ENCODE measurements at places on chromosomes 12 and 14.

DNA sequence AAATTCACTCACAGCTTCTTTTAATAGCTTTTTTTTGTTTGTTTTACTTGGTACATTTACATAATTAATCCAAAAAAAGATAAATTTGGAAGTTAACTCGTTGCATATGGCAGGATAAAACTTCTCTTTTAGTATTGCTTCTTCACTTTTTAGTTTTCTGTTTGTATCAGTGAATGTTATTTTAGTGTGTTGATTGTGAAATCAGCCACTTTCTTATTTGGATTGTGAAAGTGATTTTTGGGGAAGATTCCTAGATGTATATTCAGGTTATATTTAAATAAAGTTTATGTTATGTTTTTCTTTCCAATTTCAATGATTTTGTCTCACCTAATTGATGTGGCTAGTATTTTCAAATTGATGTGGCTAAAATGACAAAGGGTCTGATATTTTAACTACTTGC, 693.9 kb upstream of the MGAT4C start:
- DNase-seq, result no peak

- DNase-seq, result no peak
Observed at GRCh38 chr12:29640589-29641345, 143.0 kb downstream of the TMTC1 start.

DNA sequence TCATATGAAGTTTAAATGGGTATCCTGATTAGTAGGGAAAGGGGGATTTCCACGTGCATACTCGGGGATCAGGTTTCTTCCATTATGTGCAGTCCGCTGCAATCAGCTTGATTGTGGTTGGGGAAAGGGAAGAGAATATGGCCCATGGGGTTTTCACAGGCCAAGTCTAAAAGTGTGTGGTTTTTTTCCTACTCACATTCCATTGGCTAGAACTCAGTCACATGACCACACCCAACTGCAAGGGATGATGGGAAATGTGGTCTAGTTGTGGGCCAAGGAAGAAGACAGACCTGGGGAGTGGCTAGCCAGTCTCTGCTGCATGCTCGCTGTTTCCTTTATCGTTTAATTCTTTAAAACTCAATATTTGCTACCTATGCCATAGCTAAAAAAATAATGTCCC, 105.1 kb downstream of the PRIMA1 start:
- peak; percentile 4 for DNase-seq

GRCh38 chr14:30468354-30468753, 90.6 kb upstream of the G2E3 start:
- no peak for DNase-seq

DNA sequence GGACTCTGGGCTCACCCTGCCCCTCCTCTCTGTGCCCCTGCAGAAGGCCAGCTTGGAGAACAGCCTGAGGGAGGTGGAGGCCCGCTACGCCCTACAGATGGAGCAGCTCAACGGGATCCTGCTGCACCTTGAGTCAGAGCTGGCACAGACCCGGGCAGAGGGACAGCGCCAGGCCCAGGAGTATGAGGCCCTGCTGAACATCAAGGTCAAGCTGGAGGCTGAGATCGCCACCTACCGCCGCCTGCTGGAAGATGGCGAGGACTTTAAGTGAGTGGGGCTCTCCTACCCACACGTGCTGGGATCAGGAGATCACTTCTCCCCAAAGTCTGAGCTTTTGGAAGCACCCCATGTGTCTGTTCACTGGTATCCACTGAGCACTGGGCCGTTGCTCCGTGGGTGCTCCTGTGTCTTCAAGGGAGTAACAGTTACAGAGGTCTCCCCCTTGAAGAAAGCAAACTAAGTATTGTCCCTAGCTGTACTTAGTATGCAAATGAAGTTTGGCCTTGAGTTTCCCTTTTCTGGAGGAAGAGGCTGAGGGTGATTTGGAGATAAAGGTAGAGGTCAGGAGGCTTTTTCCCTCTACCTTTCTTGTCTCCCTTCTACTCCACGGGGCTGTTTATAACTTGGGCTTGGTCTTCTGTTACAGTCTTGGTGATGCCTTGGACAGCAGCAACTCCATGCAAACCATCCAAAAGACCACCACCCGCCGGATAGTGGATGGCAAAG, 3.3 kb downstream of the KRT18 start:
- DNase-seq, result peak; percentile 23

- DNase-seq, result no peak
Observed at GRCh38 chr12:12197128-12197527, 69.7 kb downstream of the LRP6 start.

GRCh38 chr12:18483698-18484325, 222.5 kb downstream of the PIK3C2G start:
- no peak for DNase-seq

DNA sequence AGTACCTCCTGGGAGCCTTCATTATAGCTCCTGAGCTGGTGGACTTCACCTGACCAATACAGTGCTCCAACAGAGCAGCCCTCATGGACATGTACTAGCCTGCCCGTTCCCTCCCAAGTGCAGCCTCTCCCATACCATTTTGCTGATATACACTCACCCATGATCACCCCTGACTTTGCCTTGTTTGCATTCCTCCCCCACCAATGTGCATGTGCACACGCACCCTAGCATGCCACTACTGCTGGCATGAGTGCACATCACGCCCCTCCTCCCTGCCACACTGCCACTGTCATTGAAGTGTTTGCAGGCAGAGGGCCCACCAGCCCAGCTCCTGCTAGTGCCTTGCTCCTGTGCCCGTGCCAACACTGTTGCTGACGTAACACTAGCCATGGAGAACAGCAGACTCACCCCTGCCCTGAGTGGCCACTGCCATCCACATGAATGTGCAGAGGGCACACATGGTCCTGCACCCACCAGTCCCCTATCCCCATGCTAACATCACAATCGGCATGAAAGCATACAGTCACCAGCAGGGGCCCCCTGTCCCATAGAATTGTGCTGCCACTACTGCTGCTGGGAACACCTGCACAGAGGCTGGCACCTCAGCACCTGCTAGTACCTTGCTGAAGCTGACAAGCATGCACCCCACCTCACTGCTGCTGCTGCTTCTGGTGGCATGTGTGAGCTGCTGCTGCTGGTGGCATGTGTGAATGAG, 110.3 kb downstream of the SINHCAF start:
- DNase-seq, result no peak

- peak; percentile 22 for DNase-seq
Observed at GRCh38 chr14:24863968-24864684, 185.8 kb downstream of the STXBP6 start.

DNA sequence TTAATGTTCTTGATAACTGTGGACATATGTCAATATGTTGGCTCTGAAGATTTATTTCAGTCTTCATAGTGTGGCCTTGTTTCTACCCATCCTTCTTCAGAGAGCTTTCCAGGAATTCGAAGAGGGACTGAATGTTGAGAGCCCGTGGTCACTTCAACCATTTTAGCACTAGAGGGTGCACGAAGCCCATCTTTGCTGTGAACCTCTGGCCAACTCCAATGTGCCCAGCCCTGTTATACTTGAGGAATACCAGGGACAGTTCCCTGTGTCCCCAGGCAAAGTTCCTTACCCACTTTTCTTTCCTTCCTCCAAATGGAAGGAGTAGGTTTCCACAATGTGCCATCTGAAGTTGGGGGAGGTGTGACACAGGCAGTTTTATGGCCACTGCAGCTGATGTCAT, 603.5 kb downstream of the RPL10L start:
- DNase-seq, result no peak

DNA sequence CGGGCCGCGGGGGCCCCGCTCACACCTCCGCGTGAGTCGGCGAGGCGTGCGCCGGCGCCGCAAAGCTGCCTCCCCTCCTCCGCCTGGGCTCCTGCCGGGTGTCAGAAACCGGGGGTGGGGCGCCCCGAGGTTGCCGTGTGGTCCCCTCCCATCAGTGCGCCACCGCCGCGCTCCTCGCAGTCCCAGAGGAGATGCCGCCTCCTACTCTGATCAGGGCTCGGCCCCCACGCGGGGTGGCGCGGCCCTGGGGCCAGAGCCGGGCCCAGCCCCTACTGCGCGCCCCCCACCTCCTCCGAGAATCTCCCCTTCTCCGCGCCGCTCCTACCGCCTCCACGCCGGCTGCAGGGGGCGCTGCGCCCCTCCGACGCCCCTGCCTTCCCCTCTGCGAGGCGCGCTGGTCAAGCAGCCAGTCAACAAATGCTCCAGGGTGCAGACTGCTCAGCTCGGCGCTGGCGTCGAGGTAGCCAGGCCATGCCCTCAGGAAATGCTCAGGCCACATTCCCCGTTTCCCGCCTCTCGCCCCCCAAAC, 467 bp upstream of the JAG2 start:
- DNase-seq, result no peak

DNA sequence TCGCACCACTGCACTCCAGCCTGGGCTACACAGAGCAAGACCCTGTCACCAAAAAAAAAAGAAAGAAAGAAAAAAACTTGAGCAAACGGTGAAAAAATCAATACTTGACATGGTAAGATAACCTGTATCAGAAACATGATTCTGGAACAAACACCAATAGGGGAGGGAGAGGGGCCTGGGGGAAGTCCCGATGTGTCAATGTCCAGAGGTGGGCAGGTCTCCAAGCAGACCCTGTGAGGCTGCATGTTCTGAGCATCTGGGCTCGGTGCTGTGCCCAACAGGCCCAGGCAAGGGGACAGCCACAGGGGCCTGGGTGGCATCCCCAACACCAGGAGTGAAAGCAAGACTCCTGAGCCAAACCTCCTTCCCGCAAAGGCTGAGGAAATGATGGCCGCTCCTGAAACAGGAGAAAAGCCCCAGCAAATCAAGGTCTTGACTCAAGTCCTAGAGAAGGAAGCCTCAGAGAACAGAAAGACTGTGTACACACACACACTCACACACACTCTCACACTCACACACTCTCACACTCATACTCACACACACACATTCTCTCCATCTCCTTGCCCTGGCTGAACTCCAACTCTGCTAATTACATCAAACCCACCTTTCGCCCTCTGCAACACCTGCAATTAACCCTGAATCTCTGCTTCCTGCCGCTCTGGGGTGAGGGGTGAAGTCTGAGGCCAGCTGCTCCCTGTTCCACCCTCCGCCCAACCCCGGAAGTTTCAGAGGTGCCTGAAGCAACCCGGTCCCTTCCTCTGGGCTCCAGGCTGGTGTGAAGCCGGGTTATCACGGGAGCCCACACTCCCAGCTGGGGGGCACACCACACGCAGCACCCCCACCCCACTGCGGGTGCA, 20.4 kb downstream of the CCDC88C start:
- peak; percentile 68 for DNase-seq

- DNase-seq, result no peak
Observed at GRCh38 chr12:42912367-42912766, 322.8 kb upstream of the PRICKLE1 start.

- no peak for DNase-seq
Observed at GRCh38 chr14:96598332-96598928, 96.2 kb downstream of the PAPOLA start.

DNA sequence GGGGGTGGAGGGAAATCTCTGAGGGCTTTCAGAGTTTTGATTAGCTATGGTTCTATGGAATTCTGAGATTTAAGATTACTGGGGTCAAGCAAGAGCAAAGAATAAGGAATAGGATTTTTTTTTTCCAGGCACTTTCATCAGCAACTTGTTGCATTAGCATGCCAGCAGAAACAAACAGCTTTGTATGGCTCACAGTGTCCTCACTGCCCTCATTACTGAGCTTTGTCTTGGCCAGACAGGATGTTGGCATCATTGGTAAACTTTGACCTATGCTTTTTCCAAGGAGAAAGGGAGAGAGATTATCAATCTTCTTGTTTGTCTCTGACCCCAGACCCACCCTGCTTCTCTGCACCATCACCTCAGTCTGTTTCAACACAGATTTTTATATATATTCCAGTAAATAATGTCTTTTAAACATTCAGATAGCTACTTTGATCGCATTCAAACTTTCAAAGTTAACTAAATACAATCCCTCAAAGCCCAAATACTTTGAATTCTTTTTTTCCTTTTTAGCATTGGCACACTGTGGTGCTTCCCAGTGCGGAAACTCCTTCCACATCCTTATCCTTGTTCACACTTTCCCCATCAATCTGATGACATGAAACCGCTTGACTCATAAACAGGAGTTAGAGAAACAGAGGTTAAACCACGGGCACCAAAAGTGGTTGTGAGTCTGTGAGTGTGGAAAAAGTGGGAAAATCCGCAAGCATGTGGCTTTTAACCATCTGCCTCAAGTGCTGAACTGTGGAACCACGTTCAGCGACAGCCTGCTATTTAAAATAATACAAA, 282.2 kb upstream of the FAR2 start:
- DNase-seq, result no peak

DNA sequence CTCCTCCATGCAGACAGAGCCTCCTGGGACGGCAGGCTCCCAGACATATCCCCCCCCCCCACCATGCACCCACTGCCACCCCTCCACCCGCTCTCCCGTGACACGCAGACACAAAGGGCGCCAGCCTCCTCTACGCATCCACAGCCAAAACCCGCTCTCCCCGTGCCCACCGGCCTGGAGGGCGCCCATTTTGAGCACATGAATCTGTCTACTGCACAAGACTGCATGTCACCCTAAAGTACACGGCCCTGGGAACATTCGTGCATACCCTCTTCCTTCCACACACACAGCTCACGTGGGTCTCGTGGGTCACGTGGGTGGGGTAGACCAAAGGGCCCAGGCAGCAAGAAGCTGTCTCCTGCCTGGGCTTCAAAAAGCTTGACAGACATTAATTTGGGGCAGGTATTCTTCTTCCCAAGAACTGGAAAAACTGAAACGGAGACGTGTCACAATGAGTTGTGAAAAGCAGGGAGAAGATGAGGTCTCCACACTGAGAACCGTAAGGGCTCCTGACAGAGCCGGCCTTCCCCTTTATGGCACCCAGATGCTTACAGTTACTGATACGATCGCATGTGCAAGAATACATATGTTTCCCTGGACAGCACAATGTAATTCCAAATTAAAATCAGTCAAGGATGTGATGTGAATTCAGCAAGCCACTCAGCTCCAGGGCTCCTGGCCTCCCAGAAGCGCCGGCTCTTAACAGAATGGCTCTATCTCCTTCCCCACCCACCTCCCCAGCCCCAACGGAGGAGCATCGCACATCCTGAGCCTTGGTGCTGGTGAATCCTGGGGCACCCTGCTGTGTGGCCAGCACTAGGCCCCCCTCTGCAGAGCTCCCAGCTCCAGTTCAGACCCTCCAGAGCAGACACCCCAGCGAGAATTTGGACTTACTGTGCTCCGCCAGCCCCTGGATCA, 1.9 kb downstream of the TGFB3 start:
- no peak for DNase-seq

- no peak for DNase-seq
Observed at GRCh38 chr14:76465664-76466063, 89.7 kb downstream of the ESRRB start.

DNA sequence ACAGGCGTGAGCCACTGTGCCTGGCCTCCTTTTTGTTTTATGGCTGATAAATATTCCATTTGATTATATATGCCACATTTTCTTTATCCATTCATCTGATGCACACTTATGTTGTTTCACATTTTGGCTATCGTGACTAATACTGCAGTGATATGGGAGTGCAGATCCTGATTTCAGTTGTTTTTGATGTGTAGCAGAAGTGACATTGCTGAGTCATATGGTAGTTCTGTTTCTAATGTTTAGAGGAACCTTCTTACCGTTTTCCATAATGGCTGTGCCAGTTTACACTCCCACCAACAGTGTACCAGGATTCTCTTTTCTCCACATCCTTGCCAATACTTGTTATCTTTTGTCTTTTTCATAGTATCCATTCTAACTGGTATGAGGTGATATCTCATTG, 235.9 kb downstream of the ERC1 start:
- DNase-seq, result peak; percentile 55

- DNase-seq, result no peak
Observed at GRCh38 chr14:22883173-22883976, at the start of gene REM2. REM2 (plus strand) TSS chr14:22883222; CDS start chr14:22883288, 66 bp downstream.

GRCh38 chr12:68364893-68365725, 32.9 kb upstream of the MDM1 start:
- DNase-seq, result peak; percentile 97
